ENCODE measurements at places on chromosomes 2 and 18.

DNA sequence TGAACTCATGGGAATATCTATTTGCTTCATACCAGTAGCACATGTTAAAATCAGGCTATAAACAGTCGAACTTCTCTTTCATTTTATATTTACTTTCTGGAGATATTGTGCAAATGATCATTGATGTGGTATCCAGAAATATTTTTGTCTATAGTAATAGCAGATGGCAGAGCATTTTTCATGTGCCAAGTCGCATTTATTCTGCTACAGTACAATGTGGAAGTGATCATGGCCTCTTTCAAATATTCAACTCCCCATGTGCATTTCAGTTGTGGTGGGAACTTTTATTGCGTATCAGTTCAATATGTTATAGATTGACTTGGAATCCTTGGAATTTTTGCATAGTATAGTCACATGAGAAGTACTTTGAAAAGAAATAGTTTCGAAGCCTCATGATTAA, 57.4 kb downstream of the RHBDD1 start:
- peak; percentile 94 for DNase-seq

GRCh38 chr18:75100832-75101630, 107.9 kb downstream of the PTGR3 start:
- DNase-seq = no peak

GRCh38 chr2:7019191-7019590, 102.0 kb downstream of the RNF144A start:
- DNase-seq = no peak

- no peak for DNase-seq
These were observed 24.7 kb upstream of the CEP68 start for GRCh38 chr2:65031341-65032018.

DNA sequence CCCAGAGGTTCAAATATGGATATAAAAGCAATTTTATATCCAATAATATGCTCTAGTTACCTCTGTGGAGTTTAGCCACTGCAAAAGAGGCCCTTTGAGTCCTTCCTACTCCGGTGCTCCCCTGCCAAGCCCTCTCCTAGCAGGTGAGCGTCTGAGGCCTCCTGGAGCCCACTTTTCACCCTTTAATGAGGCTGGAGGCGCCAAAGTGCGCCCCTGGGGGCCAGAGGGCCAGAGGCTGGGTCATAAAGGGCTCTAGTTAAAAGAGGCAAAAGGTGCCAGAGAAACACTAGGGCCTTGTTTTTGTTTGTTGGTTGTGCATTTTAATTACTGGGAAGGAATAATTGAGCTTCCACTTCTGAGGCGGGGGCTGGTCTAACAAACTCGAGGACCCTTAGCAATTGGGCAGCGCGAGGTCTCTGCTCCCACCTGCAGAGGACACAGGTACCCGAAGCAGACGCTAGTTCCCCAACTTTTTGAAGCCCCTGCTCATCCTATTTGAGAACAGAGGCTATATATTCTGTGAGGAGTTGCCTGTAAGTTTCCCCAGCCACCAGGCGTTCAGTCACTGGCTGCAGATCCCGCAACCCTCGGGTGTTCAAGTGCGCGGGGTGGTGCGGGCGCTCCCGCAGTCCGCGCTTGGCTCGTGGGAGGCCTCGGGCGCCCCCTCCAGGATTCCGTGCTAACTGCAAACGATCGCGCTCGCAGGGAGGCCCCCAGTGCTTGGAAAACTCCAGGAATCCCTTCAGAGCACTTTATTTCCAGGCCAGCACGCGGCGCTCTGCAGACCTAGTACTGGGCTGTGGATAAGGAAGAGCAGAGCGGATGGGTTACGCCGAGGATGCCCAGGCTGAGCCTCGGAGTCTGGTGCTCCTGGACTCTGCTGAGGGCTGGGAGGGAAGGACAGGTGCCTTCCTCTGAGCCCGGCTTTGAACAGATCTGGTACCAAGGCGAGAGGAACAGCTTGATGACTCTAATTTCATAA, 14.1 kb downstream of the MSGN1 start:
- DNase-seq = peak; percentile 78

- no peak for DNase-seq
These were observed 76.7 kb downstream of the GFPT1 start for GRCh38 chr2:69310111-69311023.

DNA sequence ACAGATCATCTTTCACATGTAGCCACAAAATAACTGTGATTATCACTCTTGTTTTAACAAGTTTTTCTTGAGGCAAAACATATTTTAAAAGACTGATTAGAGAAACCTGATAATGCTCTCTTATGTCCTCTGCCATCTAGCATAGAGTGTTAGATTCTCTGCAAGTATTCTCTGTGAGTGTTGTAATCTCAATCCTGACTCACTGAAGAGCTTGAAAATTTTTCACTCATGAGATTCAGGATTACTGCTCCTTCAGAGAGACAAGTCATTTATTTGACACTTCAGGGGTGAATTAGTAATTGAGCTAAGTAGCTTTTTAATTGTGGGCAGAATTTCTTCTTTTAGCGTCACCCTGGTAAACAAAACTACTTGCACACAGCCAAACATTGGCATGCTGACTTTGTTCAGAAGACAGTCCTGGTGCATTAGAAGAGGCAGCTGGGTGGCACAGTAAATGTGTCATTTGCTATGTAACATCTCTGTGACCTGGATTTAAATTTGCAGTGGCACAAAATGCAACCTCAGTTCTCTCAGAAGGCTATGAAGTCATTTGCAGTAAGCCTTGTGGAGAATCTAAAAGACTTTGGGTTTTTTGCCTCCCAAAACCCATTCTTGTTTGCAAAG, 172.9 kb downstream of the LRP1B start:
- DNase-seq = no peak

GRCh38 chr2:222545823-222546795, 109.8 kb downstream of the FARSB start:
- DNase-seq = no peak

- peak; percentile 69 for DNase-seq
These were observed 5.8 kb downstream of the CRIM1 start for GRCh38 chr2:36361396-36361795.

DNA sequence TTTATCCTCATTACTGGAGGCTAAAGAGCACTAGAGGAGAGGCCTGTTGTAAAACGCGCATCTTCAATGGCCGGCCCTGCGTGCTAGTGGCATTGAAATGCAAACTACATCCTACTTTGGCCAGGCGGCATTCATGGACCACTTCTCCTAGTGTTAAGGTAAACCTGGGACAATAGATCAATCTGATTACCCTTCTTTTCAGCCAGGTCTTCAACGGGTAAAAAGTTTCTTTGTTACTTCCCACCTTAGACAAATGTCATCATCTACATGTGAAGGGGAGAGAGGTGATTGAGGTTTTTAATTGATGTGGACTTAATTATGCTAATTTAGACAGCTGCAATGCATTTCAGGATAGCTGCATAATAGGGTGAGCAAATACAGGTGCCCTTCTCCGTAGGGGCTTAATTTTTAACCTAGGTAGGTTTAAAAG, 628.0 kb downstream of the ZEB2 start:
- no peak for DNase-seq

- no peak for DNase-seq
These were observed 118.6 kb downstream of the PTGR3 start for GRCh38 chr18:75090336-75090735.

DNA sequence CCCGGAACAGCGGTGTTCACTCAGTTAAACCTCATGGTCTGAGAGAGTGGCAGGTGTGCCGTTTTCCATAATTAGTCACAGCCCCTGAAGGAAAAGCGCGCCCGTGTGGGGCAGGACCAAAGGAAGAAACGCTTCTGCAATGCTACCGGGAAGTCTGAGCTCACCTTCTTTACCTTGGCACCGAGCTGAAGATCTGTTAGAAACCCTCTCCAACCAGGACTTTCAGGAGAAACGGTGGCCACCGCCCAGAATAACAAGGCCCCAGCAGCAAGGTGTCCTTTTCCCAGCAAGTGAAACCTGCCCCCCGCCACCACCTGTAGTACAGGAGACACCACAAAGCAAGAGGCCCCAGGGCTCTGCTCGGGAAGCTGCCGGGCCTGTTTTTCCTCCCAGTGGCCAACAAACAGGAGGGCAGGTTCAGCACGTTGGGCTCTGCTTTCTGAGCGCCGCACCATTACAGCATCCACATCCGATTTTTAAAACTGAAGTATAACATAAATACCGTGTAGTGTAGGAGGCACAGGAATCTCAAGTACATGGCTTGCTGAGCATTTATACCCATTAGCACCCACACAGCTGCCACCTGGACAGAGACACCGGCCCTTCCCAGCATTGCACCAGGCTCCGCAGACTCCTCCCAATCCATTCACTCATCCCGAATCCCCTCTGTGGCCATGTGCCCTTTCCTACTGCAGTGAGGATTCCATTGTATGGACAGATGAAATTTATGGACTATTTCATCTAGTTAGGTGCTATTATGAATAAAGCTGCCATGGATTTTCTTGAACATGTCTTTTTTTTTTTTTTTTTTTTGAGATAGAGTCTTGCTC, 121.8 kb upstream of the RIOK3 start:
- DNase-seq = no peak

GRCh38 chr2:54502731-54503130, 46.6 kb downstream of the SPTBN1 start:
- DNase-seq = no peak

- no peak for DNase-seq
These were observed 279.7 kb downstream of the RNF144A start for GRCh38 chr2:7196883-7197282.

DNA sequence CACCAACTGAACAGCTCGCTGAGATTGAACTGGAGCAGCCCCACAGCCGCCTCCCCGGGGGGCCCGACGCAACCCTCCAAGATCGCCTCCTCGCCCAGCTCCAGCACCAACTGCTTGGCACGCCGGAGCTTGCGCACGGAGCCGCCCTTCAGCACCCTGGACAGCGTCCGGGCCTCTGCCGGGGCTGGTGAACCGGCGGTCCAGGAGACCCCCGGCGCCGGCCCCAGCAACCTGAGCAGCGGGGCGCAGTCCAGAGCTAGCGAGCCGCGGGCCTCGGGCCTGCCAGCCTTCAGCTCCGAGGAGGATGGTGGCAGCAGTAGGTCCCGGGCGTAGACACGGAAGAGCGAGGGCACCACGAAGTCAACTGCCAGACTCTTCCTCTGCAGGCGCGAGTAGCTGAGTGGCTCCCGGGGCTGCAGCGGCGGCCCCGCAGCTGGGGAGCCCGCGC, 1.2 kb downstream of the ALK start:
- peak; percentile 54 for DNase-seq

DNA sequence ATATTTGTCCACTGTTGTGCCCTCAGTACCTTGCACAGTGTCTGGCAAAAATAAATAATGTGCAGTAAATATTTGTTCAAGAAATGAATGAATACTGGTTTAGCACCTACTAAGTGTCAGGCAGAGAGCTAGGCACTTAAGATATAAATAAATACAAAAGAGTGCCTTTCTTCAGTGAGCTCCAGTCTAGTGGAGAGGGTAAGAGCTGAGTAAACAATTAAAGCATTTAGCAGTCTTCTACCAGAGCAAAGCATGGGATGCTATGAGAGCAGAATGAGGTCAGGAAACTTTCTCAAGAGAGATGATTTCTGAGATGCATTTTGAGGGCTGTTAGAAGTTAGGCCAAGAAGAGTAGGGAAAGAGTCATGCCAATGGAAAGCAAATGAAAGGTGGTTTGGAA, 314.7 kb downstream of the DSC3 start:
- no peak for DNase-seq

DNA sequence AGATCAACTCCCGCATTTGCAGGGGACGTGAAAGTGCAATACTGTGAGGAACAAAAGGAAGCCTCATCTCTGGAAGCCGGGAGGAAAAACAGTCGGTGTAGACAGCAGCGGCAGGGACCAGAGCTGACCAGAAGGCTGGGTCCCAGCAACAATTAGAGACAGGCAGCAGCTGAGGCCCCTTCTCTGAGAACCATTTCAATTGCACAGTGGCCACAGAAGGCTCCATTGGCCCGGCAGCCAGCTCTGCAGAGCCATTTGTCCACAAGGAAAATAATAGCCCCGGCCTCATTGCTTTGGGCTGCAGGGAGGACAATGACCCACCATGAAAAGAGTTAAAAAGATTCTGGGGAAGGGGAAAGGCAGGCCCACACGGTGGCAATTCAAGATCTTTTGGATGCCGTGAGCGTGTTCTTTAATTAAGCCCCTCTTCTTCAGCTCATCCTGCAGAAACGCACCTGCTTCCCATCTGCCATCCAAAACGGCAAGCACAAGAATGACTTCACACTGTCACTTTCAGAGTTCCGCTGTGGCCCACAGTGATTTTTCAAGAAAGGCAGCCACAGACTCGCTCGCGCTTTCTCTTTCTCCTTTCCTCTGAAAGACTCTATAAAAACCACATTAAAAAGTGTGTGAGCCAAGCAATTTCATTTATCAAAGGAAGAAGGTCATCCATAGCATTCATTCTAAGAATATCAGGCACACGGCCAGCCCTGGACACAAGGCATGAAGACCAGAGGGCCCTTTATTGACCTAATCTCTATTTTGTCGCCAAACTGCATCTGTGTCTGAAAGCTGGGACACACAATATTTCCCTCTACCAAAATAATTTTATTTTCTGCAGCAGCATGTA, 293.6 kb downstream of the SOX11 start:
- DNase-seq = no peak

GRCh38 chr2:142781146-142781545, 96.3 kb upstream of the KYNU start:
- DNase-seq = no peak

DNA sequence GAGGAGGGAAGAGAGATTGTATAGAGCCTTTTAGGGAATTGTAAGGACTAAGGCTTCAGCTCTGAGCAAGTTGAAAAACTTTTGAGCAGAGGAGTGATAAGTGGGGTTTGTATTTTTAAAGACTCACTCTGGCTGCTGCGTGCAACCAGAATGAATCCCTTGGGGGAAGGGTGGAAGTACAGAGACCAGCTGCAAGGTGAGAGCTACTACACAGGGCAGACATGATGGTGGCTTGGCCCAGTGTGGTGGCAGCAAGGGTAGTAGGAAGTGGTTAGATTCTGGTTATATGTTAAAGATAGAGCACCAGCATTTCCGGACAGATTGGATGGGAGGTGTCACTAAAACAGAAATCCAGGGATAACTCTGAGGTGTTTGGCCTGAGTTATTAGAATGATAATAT, 10.1 kb upstream of the SESTD1 start:
- no peak for DNase-seq

GRCh38 chr2:143936848-143937722, 582.8 kb downstream of the ZEB2 start:
- DNase-seq = peak; percentile 49

DNA sequence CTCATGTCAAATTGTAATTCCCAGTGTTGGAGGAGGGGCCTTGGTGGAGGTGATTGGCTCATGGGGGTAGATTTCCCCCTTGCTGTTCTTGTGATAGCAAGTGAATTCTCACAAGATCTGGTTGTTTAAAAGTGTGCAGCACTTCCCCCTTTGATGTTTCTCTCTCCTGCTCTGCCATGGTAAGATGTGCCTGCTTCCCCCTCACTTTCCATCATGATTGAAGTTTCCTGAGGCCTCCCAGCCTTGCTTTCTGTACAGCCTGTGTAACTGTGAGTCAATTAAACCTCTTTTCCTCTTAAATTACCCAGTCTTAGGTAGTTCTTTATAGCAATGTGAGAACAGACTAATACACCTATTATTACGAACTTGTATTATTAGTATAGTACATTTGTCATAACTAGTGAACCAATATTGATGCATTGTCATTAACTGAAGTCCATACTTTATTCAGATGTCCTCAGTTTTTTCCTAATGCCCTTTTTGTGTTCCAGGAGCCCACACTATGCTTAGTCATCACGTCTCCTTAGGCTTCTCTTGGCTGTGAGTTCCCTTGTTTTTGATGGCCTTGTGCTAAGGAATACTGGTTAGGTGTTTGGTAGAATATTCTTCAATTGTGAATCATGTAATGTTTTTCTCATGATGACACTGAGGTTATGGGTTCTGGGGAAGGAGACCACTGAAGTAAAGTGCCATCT, 4.5 kb upstream of the MAP3K2 start:
- peak; percentile 57 for DNase-seq

- no peak for DNase-seq
These were observed 3.1 kb upstream of the GATA6 start for GRCh38 chr18:22166069-22166950.

GRCh38 chr2:151670346-151670745, 63.9 kb downstream of the NEB start:
- no peak for DNase-seq

Measured in fibroblast of skin of right biceps (primary cell).